ENCODE measurements at places on chromosomes 11 and 22.
A peak's percentile ranks its signal among the peaks of the same experiment; 100 is the strongest.

- DNase-seq: no peak
These were observed 4.7 kb downstream of the TPST2 start for GRCh38 chr22:26585104-26585790.

DNA sequence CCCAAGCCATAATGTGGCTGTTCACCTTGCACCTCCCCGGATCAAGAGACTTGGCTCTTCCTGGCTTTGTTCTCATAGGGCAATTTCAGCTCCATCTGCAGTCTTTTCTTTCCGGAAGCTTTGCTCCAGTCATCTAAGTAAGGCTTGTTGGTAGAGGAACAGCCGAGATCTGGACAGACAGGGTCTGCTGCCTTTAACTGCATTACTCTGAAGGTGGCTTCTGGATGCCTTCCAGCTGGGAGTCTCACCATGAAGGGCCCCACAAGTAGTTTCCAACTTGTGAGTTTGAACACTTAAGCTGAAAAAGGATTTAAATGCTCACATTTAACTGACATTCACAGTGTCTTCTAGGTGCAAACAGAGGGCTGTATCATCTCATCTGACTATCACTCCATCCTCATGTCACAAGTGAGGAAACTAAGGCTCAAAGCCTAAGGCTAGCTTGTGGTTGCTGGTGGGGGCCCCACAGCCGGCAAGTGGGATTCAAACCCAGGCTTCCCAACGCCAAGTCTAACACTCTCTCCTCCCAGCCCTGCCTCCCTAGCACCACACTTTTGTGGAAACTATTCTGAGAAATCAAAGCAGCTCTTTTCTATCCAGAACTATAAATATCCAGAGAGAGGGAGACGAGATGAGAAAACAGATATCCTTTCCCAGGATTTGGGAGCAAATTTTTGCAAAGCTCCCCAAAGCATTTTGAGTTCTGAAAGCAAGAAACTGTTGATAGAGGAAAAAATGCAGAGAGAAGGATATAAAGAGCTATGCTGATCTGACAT is 58.4 kb downstream of the GALNT18 start:
- no peak for DNase-seq

- DNase-seq: peak; percentile 11
These were observed 41.5 kb upstream of the HSPA8 start for GRCh38 chr11:123103326-123103980.

DNA sequence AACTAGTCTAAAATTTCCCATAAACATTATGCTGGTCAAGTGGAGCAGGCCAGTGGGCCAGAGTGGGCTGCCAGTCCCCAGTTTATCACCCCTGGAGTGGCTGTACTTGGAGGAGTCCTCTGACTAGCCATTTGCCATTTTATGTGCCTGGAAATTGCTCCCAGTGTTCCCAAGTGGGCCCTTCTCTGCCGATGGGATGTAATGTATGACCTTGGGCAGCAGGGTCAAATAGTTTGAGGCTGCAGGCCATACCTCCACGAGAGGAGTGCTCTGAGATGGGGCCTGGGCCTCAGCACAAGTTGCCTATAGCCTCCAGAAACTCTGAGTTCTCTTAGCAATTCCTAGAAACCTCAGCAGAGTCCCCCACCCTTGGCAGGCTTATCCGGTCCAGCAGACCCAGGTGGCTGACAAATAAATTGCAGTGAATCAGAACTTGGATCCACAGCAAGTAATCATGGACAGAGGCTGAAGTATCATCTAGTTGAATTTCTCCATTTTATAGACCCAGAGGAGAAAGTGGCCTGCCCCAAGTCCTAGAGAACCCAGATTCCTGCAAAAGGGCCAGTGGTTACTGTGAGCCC is 17.8 kb upstream of the PATZ1 start:
- no peak for DNase-seq

DNA sequence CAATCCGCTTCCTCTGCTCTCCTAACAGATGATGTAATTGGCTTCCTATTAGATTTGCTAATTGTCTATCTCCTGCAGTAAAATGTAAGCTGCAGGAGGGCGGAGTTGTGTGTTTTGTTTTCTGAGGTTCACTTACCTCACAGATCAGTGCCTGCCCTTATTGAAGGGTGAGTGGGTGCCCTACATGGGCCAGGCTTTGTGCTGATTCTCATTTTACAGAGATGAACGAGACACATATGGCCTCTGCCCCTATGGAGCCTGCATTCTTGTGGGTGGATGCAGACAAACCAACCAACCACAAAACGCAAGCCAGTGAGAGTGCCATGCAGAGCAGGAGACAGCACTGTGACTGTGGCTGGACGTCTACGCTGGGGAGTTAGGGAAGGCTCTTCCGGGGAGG is 9.9 kb downstream of the TESMIN start:
- DNase-seq: no peak

DNA sequence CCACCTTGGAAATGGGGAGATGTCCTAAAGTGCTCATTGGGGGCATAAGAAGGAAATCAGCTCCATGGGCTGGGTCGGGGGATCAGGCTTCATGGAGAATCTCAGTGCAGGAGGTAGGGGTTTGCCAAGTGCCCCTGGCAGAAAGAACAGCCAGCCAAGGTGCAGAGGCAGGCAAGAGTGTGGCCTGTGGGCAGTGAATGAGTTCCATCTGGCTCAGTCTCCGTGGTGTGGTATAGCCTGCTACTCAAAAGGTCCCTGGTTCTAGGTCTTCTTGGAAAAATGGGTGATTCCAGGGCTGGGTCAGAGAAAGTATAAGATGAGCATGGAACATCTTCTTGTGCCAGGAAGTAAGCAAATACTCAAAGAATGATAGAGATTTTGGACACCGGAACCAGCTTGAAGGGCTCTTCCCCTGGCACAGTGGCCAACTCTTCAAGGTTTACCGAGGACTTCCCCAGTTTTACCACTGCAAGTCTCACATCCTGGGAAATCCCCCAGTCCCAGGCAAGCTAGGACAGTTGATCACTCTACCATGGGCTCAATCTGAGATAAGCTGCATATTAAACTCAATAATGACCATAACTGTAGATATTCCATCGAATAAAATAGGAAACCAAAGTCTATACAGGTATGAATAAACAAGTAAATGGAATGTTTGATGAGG is 10.6 kb upstream of the ARAP1 start:
- no peak for DNase-seq

GRCh38 chr11:84795698-84796097 is 831.4 kb downstream of the DLG2 start:
- DNase-seq: no peak

GRCh38 chr11:78313898-78314297 is 103.7 kb downstream of the GAB2 start:
- DNase-seq: no peak

GRCh38 chr22:39731881-39732555 is 161.5 kb downstream of the CACNA1I start:
- no peak for DNase-seq

- DNase-seq: no peak
These were observed 85.1 kb upstream of the USP47 start for GRCh38 chr11:11756718-11757117.

GRCh38 chr11:79438631-79439409 is 2.0 kb downstream of the TENM4 start:
- DNase-seq: peak; percentile 30

DNA sequence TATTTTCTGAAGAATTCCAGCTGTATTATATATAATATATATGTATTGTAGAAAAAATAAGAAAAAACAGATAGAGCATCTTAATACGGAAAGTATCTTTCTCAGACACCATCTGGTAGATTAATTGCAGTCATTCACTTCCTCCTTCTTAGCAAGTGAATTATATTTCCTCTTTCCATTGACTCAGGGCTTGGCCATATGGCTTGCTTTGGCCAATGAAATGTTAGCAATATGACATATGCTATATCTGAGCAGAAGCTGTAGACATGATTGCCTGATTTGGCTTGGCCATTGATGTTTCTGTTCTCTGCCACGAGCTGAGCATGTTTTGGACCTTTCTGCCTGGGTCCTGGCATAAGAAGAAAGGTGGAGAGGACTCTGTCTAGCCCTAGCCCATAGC is 34.4 kb upstream of the ZBED5 start:
- no peak for DNase-seq

DNA sequence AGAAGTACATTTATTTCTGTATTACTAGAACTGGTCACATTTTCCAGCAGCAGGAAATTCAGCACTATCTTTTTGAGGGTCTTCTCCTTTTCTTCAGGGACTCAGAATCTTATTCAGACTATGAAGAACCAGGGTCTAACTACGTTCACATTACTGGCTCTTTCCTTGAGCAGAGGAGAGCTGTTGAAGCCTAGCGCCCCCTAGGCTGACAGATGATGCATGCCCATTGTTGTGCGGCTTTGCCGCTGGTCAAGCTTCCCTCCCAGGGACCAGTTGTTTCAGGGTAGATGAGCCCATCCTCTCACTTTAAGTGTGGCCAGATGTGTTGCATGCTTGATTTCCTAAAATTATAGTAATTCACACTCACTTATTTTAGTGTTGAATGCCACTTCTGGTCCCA is 168.2 kb upstream of the PDGFD start:
- DNase-seq: peak; percentile 19

GRCh38 chr11:113532697-113533424 is 57.7 kb upstream of the DRD2 start:
- peak; percentile 36 for DNase-seq

DNA sequence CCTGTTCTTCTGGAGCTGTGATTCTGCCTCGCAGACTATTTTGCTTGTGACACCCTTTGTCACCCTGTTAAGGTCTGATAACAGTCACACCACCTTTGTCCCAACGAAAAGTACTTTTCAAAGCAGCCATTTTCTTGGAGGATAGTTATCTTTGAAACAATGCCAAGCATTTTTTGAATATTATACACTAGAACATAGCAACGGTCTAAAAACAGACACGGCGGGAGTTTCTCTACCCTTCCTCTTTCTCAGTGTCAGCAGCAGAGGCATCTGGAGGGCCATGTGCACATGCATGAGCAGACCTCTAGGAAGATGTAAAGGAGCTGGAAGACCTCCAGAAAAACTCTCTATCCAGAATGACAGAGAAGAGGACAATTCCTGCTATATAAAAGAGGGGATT is 86.5 kb downstream of the TRPC6 start:
- DNase-seq: no peak

DNA sequence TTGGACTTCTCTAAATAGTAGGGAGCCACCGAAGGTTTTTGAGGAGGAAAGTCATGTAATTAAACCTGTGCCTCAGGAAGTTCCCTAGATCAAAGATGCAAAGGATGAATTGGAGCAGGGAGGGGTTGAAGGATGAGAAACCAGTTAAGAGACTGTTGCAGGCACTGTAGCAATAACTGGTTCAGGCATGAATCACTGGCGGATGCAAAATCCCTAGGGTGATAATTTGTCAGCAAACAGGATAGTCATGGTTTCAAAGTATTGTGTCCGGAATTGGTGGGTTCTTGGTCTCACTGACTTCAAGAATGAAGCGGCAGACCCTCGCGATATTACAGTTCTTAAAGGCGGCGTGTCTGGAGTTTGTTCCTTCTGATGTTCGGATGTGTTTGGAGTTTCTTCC is 19.9 kb downstream of the TRIOBP start:
- DNase-seq: no peak

- DNase-seq: no peak
These were observed 319.3 kb downstream of the DCDC1 start for GRCh38 chr11:31050061-31050765.

- no peak for DNase-seq
These were observed 26.3 kb downstream of the TOLLIP start for GRCh38 chr11:1283091-1283511.

GRCh38 chr11:94948070-94948617 is 25.2 kb downstream of the CWC15 start:
- DNase-seq: no peak

GRCh38 chr11:29679996-29680395 is 336.8 kb downstream of the KCNA4 start:
- no peak for DNase-seq

Data from germinal center (tissue), 1 donor.